ENCODE measurements at places on chromosomes 5 and 9. TPM values are rescaled to one million over a fixed set of nuclear protein-coding genes. Genes with fewer than 3 reads are reported as not detected.

GRCh38 chr9:99868845-99869244 is 37.6 kb upstream of the STX17 start:
- no peak for DNase-seq

DNA sequence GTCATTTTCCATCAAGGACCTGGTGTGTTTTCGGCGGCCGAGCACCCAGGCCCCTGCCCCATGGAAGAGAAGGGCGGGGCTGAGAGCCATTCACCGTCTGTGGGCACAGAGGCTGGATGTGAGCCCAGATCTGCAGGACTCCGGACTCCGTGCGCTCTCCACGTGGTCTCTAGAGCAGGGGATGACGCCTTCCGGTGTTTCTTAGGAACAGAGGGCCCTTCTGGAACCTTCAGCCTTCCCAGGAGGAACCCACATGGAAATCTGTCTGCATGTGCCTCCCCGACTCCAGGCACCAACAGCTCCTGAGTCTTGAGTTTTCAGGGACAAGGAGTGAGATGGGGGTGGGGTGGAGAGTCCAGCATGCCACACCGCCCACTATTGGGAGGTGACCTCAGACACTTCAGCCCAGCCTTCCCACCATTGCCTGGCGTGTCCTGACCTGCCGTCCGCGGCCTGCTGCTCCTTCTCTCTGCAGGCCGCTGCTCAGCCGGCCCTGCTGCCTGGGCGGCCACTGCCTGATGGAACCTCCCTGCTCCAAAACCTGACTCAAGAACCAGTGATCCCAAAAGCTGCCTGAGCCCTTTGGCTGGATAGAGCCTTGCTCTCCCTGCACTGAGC is 2.4 kb upstream of the RXRA start:
- no peak for DNase-seq

Gene LHFPL2
- total RNA-seq = 107 TPM

DNA sequence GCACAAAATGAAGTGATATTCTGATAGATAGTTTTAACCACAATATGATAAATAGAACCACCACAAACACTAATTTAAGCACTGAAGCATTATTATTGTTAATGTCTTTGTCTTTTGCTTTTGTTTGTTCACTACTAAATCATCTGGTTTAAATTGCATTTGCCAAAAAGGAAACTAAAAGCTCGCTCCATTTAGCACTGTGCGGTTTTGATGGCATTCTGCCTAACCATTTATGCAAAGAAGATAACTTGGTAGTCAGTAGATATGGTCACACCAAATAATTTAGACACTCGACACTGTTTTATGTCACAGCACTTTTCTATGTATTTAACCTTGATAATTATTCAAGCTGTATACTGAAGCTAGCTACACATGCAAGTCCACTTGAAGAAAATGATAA is 849.8 kb upstream of the CDH6 start:
- no peak for DNase-seq
